ENCODE measurements at places on chromosomes 4 and X.

GRCh38 chr4:129603241-129603931 lies 507.4 kb downstream of the C4orf33 start:
- DNase-seq = no peak

GRCh38 chr4:40916218-40916555 lies 166.4 kb downstream of the NSUN7 start:
- DNase-seq = no peak

- DNase-seq = no peak
Measured at GRCh38 chr4:123393721-123394120, 2.9 kb upstream of the SPRY1 start.

- DNase-seq = no peak
Measured at GRCh38 chrX:124275182-124275894, 57.1 kb upstream of the TEX13D start.

GRCh38 chr4:5882947-5883346 lies 9.9 kb downstream of the CRMP1 start:
- no peak for DNase-seq

DNA sequence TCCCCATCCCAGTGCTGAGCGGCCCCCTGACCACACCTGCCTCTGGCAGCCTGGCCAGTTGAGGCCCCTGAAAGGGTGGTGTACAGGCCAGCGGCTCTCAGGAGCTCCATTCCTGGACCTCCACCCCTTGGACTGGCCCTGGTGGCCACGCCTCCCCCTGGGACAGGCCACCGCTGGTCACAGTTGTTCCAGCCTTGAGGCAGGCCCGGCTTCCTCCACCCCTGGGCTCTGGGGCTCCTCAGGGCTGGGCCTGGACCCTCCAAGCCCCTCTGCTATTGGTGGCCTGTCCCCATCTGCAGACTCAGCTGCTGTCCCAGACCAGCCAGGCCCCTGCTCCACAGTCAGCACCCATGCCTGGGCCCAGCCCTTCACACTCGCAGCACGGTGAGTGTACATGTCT lies 93.2 kb upstream of the NKX1-1 start:
- DNase-seq = peak; percentile 11

GRCh38 chr4:107804956-107805355 lies 19.8 kb upstream of the SGMS2 start:
- no peak for DNase-seq

Data from left ventricle myocardium superior (tissue), 1 donor.